Activated CD4-positive, alpha-beta T cell treated with anti-CD3 and anti-CD28 coated beads for 4 hours (primary cell): ENCODE measurements at places on chromosomes 4 and X.

DNA sequence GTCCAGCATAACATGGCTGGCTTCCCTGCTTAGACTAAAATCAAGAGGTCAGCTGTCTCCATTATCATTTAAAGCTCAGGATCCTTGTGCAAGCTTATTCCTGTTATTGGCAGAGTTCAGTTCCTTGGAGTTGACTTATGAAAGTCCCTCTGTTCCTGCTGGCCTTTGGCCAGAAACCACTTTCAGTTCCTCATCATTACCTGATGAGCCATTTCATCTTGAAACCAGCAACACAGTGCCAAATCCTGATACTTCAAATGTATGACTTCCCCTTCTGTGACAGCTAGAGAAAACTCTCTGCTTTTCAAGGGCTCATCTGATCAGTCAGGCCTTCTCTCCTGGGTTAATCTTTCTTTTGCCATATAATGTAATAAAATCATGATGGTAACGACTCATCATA, 110.6 kb upstream of the FSTL5 start:
- DNase-seq = no peak

DNA sequence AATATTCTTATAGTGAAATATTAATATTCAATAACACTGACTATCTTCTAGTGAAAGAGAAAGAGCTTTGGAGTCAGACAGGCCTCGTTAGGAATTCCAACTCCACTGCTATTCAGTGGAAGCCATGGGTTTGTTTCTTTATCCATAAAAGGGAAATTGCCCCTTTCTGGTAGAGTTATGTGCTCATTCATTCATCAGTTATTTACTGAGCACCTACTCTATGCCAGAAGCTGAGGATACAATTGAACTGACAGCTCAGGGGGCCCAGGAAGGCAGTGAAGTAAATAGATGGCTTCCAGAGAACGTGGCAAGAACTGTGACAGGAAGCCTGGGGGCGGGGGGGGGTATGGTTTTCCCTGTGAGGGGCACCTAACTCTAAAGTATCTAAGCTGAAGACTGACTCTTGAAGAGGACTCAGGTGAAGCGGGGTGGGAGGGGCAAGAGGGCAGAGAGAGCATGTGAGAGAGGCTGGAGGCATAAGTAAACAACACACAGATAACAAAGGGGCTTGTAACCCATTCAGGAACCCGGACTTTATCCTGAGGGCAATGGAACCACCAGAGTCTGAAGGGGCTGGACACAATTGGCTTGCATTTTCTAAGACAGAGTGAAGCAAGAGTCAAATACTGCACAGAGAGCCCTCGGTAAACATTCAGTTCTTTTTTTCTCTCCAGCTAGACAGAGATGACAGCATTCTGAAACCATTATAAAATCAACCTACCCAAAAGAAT, 20.3 kb downstream of the ANXA5 start:
- no peak for DNase-seq

- no peak for DNase-seq
Measured at GRCh38 chr4:103499094-103499493, 220.7 kb downstream of the TACR3 start.

- peak; percentile 73 for DNase-seq
Measured at GRCh38 chrX:71118032-71118984, at the start of gene MED12. MED12 (plus strand) TSS chrX:71118596; CDS start chrX:71118755, 159 bp downstream.

- DNase-seq = no peak
Measured at GRCh38 chrX:8783097-8783713, 18.0 kb downstream of the FAM9A start.

DNA sequence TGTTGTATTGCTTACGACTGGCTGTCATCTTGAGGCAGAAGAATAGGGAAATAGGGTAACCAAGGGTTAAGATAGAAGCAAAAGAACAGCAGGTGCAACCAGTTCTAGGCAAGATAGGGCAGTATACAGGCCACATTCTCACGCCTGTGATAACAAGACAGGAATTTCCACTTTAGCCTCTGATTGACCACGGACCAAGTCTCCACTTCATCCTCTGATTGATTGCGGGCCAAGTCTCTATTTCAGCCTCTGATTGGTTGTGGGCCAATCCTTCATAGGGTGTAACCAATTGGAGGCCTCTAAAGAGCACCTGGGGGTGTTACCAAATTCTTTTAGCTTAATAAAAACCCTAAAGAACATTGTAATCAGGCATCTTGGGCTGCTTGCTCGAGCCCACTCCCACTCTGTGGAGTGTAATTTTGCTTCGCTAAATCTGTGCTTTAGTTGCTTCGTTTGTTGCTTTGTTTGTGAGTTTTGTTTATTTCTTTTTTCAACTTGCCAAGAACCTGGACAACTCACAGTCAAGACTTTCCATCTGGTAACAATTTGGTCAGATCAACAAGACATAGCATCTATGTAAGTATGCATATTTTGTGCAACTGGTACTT, 8.7 kb upstream of the TBC1D9 start:
- no peak for DNase-seq

DNA sequence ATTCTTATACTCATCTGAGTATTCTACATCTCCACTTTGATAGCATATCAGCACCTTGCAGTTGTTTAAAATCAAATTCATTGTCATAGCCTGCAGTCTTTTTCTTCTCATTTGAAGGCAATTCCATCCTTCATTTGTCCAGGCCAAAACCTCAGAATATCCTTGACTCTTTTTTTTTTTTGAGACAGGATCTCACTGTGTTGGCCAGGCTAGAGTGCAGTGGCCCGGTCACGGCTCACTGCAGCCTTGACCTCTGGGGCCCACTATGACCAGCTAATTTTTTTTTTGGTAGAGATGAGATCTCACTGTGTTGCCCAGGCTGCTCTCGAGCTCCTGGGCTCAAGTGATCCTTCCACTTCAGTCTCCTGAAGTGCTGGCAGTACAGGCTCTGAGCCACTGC, 2.6 kb downstream of the MRPL1 start:
- no peak for DNase-seq
